ENCODE measurements at places on chromosomes 5 and 9.

DNA sequence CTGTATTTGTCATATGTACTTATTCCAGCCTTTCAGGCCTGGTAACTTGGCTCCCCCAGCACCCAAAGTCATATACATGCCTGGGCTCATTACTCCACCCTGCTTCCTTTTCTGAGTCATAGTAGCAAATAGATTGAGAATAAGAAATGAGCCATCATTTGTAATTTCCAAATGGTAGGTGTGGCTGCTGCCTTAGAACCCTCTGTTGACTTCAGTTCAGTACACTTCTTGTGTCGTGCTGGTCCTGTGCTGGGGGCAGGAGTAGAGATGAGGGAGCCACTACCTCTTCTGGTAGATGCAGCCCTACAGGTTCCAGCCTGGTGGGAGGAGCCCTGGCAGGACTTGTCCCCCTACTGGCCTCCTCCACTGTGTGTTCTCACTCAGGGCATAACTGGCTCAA lies 11.1 kb downstream of the GM2A start:
- peak; percentile 16 for DNase-seq

DNA sequence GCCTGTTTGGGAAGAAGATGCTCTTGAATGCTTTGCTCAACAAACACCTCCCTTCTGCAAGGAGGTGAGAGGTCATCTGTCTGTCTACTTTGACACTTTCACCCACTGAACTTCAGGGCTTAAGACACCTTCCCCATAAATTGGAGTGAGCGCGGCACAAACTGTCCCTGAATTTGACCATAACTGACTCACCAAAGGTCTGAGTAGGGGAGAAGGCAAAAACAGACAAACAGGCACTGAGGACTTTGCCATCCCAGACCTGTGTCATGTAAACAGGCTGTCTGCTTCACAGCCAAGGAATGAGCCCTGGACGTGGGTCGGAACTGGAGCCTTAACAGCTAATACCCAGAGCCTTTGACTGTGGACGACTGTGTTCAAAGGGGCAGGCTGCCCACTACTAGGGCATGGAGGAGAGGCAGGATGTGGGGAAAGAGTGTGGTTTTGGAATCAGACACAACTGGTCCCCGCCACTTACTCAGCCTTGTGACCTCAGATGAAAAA lies 320.9 kb upstream of the KLF4 start:
- peak; percentile 46 for DNase-seq

- peak; percentile 95 for DNase-seq
Observed at GRCh38 chr9:72526901-72527800, 5.7 kb downstream of the TMC1 start.

DNA sequence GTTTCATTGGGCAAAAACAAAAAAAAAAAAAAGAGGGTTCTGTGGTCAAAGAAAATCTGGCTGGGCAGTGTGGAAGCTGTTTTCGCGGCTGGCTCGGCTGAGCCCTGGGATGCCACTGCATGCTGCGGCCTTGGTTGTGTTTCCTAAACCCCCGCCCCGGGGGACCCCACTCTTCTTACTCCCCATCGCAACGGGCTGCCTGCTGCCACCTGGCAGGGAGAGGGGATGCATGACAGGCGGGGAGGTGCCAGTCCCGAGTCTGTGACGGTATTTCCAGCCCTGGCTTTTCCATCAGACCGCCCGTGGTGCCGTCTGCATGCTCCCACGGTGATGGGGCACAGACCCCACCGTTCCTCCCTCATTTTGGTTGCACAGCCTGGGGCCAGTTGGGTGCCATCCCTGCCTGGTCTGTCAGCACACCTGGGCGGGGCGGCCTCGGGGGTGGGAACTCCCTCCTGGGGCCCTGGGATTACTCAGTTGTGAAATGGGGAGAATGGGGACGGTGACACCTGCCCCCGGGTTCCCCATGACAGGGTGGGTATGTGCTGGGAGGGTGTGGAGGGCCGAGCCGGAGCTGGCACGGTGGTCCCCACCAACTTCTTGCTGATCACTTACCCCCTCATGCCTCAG lies 101.0 kb downstream of the RXRA start:
- DNase-seq: no peak

- peak; percentile 9 for DNase-seq
Observed at GRCh38 chr9:37410969-37411785, 11.3 kb upstream of the GRHPR start.

GRCh38 chr9:108182950-108183381 lies 672.8 kb downstream of the ACTL7B start:
- peak; percentile 28 for DNase-seq

- DNase-seq: peak; percentile 91
Observed at GRCh38 chr5:124650951-124651662, 95.3 kb downstream of the ZNF608 start.

DNA sequence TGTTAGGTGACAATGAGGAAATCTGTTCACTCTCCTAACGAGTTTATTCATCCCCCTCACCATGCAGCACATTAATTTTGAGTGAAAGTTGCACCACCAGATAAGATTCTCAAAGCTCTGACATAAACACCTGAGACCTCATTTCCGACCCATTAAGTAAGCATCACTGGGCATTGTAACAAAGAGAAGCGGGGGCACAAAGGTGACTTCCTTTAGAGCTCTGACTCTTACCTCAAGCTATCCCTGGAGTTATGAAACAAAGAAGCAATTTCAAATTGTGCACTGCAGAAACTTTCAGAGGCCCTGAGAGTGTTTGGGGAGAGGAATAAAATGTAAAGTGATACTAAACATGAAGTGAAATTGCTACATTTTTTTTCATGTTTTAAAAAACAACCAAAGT lies 29.5 kb downstream of the C5orf15 start:
- DNase-seq: no peak

DNA sequence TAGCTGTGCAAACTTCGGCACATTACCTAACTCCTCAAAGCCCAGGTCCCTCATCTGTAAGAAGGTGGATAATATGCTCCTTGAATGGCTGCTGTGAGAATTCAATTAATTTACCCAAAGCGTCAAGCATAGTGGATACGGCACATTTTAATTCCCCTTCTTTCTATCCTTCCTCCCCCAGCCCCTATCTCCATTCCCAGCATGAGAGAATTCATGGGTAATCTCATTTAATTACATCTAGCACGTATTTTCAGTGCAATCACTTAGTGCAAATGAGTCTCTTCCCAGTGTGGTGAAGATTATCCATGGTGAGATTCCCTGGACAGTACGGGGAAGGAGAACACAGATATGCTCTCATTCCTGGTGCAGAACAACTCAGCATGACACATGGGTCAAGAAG lies 145.6 kb downstream of the TRPM3 start:
- DNase-seq: no peak

DNA sequence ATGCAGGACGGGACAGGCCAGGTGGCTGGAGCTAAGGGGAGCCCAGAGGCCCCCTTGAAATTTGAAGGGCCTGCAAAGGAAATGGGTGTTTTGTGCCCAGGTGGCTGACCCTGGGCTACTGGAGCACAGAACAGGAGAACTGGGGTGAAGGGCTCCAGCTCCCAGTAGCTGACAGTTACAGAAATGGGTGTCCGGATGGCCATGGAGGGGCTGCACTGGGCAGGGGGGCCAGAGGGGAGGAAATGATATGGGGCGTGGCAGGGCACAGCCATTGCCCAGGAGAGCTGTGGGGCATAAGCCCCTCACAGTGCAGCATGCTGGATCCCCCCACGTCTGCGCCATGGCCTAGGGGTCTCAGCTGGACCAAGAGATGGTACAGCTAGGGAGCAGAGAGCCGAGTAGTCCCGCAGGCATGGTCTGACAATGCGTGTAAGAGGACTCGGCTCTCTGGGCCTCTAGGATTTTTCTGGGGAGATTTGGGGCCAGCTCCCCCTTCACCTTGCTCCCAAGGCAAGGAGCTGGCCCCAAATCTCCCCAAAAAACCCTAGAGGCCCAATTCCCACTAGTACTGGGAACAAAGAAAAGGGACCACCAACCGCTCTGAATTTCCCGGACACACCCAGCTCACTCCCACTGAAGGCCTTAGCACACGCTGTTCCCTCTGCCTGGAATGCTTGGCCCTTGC lies 7.9 kb upstream of the CARD19 start:
- DNase-seq: no peak

DNA sequence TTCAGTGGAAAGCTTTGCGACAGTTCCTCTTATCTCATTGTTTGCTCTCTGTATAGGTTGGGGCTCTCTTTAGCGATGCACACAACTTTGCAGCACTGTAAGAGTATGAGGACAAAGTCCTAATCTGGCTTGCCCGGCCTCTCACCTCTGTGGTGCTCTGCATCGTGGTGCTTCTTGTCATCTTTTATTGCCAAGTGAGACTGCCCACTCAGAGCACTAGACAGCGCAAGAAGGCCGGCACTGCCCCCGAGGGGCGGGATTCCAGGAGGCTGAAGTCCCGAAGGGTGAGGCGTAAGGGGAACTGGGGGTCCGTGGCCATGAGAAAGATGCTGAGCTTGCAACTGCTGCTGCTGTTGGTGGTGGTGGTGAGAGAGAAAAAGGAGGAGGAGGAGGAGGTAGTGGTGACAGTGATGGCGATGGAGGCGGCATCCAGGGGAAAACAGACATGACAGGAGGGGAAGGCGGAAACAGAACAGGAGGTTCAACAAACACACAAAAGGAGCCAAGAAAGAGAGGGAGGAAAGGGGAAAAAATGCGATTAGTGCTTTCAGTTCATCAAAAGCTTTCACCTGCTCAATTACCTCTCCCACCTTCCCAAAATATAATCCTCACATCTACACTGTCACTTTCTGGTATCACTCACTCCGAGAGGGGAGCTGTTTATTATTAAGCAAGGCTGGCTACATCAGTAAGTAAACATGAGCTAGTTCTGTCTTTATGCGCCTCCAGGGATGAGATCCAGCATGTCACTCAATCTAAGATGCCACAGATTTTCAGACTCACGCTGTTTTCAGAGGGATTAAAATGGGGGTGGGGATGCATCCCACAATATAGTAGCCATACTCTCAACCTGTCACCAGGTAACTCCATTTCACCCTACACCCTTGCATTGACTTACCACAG lies 55.1 kb downstream of the TLE1 start:
- no peak for DNase-seq

GRCh38 chr5:8327016-8327415 lies 458.1 kb downstream of the MTRR start:
- no peak for DNase-seq

- peak; percentile 52 for DNase-seq
Observed at GRCh38 chr5:16791036-16791705, 144.9 kb downstream of the MYO10 start.

- DNase-seq: peak; percentile 52
Observed at GRCh38 chr9:34651321-34651720, 664 bp upstream of the IL11RA start.

DNA sequence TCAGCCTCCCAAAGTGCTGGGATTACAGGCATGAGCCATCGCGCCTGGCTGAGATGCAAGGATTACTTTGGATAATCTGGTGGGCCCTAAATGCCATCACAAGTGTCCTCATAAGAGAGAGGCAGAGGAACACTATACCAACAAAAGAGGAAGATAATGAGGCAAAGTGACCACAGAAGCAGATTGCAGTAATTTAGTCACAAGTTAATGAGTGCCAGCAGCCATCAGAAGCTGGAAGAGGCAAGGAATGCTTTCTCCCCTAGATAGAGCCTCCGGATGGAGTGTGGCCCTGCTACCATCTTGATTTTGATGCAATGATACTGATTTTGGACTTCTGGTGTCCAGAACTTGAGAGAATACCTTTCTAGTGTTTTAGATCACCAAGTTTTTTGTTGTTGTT lies 122.3 kb downstream of the SPATA31D1 start:
- no peak for DNase-seq

DNA sequence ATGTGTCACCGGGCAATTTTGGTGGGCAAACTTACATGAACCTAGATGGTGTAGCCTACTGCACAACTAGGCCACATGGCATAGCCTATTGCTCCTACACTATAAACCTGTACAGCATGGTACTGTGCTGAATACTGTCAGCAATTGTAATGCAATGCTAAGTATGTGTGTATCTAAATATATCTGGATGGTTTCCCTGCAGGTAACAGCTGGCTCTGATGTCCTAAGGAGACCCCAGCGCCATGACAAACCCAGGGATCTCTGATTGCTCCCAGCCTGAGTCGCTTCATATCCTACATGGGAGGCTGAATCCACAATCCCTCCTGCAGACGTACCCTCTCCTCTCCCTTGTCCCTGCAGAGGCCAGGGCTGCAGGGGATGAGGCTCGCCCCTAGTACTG lies 26.6 kb upstream of the TTLL11 start:
- DNase-seq: no peak

GRCh38 chr9:13070612-13071595 lies 208.6 kb downstream of the MPDZ start:
- DNase-seq: no peak

DNA sequence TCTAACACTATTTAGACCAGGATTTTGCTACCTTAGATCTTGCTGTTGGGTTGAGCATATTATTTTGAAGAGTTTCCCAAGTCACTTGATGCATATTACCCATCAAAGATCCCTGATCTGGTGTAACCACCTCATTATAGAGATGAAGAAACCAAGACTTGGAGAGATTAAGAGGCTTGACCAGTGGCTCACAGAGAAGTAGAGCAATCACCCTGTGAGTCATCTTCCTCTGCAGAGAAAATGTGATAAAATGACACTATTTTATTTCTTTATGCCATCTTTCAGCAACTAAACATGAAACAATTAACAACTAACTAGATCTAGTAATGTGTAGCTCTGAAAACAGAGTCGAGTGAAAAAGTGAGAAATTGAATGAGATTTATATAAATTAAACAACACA lies 76.1 kb downstream of the KIF4B start:
- DNase-seq: no peak

DNA sequence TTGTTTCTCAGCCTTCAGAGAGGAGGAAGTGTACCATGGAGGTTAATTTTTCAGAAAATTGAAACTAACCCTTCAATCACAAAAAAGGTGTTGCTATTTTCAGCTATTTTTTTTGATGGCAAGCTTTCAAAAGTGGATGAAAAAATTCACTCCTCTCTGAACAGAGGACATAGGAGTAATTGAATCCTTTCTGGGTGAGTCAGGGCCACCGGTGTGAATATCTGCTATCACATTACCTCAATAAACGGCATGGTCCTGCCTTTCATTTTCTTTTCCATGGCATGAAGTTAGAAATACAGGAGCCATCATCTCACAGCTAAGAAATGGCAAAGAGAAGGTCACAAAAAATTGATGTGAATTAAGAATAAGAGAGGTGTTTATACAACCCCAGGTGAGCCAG lies 90.2 kb upstream of the CCDC112 start:
- DNase-seq: no peak

Measured in fibroblast of gingiva (primary cell).